A172 (cell line): ENCODE measurements at places on chromosomes 16 and 17. TPM values are rescaled to one million over a fixed set of nuclear protein-coding genes. Genes with fewer than 3 reads are reported as not detected.

GRCh38 chr17:64412944-64413381, 22.3 kb upstream of the PECAM1 start:
- no peak for DNase-seq

DNA sequence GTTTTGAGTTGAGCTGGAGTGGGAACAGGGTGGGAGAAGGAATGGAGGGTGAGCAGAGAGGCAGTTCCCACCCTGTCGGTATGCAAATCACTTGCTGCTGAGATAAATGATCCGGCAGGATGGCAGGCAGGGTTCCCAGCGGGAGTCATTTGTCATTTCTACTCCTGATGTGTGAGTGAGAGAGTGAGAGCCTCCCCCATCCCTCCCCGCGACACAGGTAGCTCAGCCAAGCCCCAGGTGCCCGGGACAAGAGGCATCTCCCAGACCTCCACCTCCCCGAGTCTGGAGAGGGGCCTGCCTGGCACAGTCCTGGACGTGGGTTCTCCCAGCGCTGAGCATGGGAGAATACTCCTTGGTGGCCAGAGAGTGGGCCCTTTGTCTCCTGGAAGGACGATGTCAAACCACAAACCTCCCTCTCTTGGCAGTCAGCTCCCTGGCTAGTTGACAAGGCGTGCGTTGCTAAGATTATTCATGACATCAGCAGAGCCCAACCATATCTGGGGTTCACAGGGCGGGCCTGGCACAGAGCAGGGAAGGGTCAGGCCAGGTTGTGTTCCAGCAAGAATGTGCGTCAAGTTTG, 33.7 kb upstream of the TNRC6C start:
- peak; percentile 27 for DNase-seq

DNA sequence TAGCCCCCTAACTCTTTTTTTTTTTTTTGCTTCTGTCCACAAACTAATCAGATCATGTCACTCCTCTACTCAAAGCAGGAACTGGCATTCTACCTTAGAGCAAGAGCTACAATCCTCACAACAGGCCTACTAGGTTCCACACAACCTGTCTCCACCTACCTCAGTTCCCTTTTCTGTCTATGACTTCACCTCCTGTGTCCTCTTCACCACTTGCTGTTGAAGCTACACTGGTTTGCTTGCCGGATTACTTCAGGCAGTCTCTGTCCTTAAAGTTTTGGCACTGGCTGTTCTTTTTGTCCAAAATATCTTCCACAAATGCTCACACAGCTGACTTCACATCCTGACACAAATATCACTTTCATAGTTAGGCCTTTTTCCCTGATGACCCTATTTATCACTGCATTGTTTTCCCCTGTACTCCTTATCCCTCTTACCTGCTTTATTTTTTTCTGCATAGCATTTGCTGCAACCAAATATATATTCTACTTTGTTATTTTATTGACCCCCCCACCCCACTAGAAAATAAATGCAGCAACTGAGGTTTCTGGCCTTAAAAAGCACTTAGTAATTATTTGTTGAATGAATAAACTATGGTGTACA, 72.0 kb downstream of the KANSL1 start:
- DNase-seq = no peak

GRCh38 chr17:79338604-79339003, 264.0 kb downstream of the ENGASE start:
- peak; percentile 33 for DNase-seq

DNA sequence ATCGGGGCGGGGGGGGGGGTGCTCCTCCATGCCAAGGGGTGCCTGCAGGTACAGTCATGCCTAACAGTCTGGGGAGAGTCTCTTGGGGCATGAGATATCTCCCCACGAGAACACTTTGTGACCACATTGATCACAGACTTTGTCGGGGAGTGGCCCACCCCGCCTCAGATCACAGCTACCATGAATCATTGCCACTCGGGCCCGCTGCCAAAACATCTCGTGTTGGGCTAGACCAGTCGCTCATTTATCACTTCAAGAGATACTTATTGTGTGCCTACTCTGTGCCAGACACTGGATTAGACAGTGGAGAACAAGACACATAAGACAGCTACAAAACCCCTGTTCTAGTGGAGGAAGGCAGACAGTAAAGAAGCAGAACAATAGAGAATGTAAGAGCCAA, 72.6 kb downstream of the CLEC16A start:
- DNase-seq = peak; percentile 82

Gene KRT33A
- total RNA-seq = not detected in 2 replicates

Gene HSBP1
- total RNA-seq = 36.6 and 40.9 TPM in 2 replicates

Gene DPEP1
- total RNA-seq = 0.43 and 1.2 TPM in 2 replicates

Gene HS3ST3A1
- total RNA-seq = 139 and 149 TPM in 2 replicates

Gene MYO19
- total RNA-seq = 64.8 and 67.8 TPM in 2 replicates
